ENCODE measurements at places on chromosomes 3 and 15.

- DNase-seq, result no peak
Measured at GRCh38 chr3:11596387-11596786, 47.3 kb downstream of the VGLL4 start.

- no peak for DNase-seq
Measured at GRCh38 chr3:178558637-178559036, 22.4 kb downstream of the KCNMB2 start.

- peak; percentile 16 for DNase-seq
Measured at GRCh38 chr3:66372681-66373350, 128.0 kb downstream of the LRIG1 start.

DNA sequence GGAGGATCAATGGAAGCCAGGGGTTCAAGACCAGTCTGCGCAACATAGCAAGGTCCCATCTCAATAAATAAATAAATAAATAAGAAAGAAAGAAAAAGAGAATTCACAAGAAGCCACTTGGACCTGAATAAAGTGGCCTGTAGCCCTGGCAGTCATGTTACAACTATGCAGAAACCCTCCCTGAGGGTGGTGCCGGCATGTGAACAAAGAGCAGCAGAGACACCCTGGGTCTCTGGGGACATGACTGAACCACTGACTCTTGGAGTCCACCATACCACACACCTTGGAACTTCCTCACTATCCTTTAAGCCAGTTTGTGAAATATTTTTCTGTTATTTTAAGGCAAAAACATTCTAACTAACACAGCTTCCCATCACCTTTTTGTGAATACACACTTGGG lies 93.0 kb downstream of the MEIS2 start:
- no peak for DNase-seq

GRCh38 chr15:66931768-66932633 lies 133.4 kb upstream of the SMAD3 start:
- DNase-seq, result no peak

GRCh38 chr3:123283657-123284398 lies 82.1 kb downstream of the SEC22A start:
- no peak for DNase-seq

DNA sequence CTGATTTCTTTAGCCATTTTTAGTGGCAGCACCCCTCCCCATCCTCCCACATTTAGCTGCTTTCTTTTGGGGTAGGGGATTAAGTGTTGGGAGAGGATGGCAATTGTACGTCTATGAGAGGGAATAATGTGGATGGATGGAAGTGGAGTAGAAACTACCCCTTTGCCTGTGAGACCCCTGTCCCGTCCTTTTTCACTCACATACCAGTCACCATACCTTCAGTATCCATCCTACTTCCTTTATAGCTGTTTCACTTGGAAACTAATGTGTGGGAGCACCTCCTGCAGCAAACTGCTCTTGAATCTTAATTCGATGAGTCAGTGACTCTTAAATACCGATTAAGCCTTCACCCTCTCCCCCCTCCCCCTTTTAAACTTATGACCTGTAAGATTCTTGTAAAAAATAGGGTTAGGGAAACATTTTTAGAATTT lies 730 bp downstream of the SPRED1 start:
- DNase-seq, result no peak

- DNase-seq, result no peak
Measured at GRCh38 chr3:66488492-66488891, 12.3 kb downstream of the LRIG1 start.

DNA sequence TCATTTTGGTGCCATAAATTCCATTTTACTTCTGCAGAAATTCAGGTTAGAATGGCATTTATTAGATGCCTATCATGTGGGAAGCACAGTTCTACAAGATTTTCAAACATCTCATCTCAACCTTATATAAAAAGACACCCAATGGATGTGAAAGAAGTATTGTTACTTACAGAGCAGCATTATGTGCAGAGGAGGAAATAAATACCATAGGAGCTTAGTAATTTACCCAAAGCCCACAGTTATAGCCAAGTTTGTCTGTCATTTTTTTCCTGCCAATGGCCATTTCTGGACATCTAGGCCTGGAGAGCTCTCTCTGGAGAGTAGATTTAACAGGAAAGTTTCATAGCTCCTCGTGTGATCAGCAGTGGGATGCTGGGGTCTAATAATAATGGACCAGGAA lies 659.4 kb upstream of the NAALADL2 start:
- no peak for DNase-seq

GRCh38 chr15:76386178-76386577 lies 49.6 kb downstream of the ISL2 start:
- DNase-seq, result no peak

DNA sequence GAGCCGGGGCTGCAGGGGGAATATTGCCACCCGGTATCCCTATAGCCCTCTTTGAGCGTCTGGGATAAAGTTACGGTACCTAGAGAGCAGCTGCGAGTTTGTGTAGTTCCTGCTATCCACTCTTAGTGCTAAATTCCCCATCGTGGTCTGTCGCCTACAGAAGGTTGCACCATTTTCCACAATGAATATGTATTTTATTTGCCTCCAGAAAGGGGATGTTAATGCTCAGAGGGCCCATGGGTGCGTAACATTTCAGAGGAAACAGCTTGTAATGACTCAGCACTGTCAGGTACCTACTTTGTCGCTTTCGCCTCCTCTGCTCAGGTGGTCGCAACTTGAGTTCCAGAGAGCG lies 1.1 kb downstream of the SLCO3A1 start:
- no peak for DNase-seq

- DNase-seq, result no peak
Measured at GRCh38 chr15:54011656-54012055, 33.4 kb downstream of the UNC13C start.

GRCh38 chr3:141972399-141972798 lies 96.0 kb downstream of the ATP1B3 start:
- DNase-seq, result no peak

GRCh38 chr15:89575656-89576416 lies 567 bp downstream of the TICRR start:
- DNase-seq, result no peak

- no peak for DNase-seq
Measured at GRCh38 chr3:157059181-157059580, 100.8 kb downstream of the CCNL1 start.

GRCh38 chr3:30469133-30469532 lies 137.3 kb upstream of the TGFBR2 start:
- DNase-seq, result no peak

- no peak for DNase-seq
Measured at GRCh38 chr3:43735618-43736017, 44.9 kb downstream of the ABHD5 start.

DNA sequence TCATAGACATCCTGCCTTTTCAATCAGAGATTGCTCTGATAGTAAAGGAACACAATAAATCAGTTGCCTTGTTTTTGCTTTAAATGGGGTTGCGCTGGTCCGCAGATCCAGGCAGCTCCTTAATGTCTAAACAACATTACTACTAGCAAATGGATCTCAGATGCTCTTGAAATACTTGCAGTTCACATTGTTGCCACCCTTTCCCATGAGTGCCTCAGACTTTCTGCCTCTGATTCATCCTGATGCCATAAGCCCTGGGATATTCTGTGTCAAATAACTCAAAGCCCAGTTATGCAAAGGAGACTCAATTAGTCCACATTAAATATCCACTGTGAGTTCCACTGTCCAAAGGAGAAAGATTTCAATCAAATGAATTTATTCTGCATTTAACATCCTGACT lies 196.7 kb downstream of the PLCH1 start:
- DNase-seq, result no peak

- DNase-seq, result no peak
Measured at GRCh38 chr3:66703501-66703900, 202.7 kb upstream of the LRIG1 start.

GRCh38 chr3:117080872-117081271 lies 371.3 kb downstream of the TUSC7 start:
- DNase-seq, result no peak

- DNase-seq, result no peak
Measured at GRCh38 chr3:15847239-15847638, 49.5 kb upstream of the ANKRD28 start.

GRCh38 chr3:15974647-15975046 lies 176.9 kb upstream of the ANKRD28 start:
- DNase-seq, result no peak

- DNase-seq, result no peak
Measured at GRCh38 chr3:55934771-55935170, 447.7 kb upstream of the WNT5A start.

DNA sequence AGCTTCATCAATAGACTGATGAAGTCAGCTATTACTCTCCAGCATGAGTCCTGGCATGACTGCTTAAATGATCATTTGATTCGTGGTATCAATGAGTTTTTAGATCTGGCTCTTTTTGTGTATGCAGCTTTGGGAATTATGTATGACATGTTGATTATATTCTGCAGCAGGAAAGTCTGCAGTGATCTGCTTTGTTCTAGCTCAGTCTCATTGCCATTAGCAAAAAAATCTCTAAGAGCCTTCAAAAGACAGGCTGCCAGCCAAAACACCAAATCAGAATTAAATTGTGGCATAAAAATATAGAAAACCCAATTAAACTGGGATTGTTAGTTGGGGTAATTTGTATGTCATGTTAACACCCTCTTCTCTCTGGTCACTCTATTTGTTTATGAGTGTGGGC lies 1021.0 kb upstream of the SEMA6D start:
- no peak for DNase-seq

DNA sequence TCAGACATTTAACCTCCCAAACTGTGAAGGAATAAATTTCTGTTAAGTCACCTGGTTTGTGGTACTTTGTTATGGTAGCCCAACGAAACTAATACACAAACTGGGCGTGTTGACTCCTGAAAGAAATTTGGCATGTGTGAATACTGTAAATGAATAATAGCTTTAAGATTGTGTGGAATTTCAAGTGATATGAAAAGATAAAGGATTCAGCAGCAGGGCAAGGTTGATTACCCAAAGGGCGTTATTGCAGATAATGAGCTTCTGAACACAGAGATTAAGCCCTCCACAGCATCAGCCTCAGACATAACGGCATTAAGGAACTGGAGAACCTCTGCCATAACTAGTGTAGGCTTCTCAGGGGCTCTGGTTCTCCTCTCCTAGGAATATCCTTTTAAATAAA lies 451.5 kb upstream of the NECTIN3 start:
- DNase-seq, result no peak

GRCh38 chr3:139953131-139953910 lies 18.3 kb downstream of the CLSTN2 start:
- no peak for DNase-seq

DNA sequence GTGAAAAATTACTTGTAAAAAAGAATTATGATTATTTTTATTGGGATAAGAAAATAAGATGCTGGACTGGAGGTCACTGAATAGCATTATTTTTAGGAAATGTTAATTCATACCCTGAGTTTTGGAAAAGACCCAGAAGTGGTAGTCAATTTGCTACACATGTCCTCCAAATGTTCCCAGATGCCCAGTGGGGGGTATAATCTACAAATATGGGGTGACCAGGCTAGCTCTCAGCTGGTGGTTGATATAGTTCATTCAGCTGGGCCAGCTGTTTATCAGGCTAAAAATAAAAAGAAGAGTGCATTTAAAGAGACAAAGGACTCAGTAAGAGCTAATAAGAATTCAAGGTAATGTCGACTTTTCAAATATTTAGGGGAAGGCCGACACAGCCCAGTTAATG lies 402.0 kb upstream of the GOLIM4 start:
- DNase-seq, result no peak

- no peak for DNase-seq
Measured at GRCh38 chr15:65421360-65422215, 1.2 kb downstream of the IGDCC4 start.

DNA sequence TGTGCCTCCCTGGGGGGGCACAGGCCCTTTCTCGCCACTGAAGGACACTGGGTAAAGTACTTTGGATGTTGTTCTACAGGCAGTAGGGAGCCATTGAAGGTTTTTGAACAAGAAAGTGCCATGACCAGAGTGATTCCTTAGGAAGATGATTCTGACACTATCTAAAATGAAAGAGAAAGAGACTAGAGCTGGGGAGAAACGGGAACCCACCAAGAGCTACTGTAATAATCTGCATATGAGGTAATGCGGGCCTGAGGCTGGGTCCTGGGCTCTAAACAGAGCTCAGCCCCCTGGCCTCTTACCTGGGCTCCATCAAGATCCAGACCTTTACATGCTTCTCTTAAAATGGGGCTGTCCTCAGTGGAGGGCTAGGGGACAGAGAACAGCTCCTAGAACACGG lies 24.9 kb downstream of the GRK7 start:
- DNase-seq, result no peak

GRCh38 chr15:57215326-57215725 lies 161.0 kb upstream of the CGNL1 start:
- DNase-seq, result no peak

DNA sequence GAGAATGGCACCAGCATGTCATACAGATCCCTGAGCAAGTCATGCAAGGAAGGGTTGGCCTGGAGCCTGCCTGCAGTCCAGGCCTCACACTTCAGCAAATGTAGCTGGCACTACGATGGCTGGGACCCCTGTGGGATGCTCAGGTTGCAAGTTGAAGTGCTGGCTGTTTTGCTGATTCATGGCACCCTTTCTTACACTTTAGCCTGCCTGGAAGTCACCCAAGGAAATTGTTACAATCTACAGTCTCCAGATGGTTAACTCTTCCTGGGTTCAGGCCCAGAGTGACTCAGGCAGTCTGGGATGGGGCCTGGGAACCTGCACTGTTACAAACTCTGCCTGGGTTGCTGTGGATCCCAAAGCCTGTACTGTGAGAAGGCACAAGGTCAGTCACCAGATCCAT lies 91.0 kb upstream of the SLC6A11 start:
- DNase-seq, result no peak

- DNase-seq, result no peak
Measured at GRCh38 chr15:101143321-101143720, 108.5 kb downstream of the CHSY1 start.

- no peak for DNase-seq
Measured at GRCh38 chr15:40928821-40929659, at the start of gene DLL4. Gene DLL4 (plus strand): TSS chr15:40929340. CDS start chr15:40929669, 329 bp downstream.

DNA sequence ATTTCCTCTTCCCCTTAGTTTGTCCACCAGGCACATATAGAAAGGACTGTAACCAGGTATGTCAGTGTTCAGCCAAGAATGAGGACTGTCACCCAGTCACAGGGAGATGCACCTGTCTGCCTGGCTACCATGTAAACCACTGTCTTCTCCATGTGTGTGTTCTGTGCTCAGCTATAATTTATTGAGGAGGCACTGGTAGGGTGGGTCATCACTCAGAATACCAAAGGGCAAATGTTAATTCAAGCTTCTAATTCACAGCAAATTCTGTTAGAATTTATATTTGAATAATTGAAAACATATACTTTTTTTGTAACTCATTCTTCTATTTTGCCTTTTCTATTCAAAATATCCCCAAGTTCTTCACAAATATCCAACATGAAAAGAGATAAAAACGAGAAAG lies 780.4 kb downstream of the MECOM start:
- no peak for DNase-seq

DNA sequence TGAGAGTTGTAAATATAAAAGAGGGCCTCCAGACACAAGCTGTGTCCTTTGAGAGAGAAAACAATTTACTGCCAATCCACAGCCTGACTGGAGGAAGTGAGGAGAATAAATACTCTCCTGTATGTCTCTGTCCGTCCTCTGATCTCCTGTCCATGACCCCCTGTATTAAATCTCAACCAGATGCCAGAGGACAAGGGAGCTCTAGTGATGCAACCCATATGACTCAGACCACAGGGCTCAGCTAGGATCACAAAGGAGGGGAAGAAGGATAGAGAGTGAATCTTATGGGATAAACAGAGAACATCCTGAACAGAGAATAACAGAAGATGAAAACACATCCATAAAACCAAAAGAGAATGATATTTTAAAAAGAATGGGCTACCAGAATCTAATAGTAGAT lies 482.6 kb downstream of the PLOD2 start:
- no peak for DNase-seq

All from stimulated activated CD4-positive, alpha-beta T cell treated with anti-CD3 and anti-CD28 coated beads, TNF-alpha, amount 100 ng/mL, for 1 hour (primary cell).